ENCODE measurements at places on chromosomes 11 and 22.

- no peak for DNase-seq
Measured at GRCh38 chr11:99257131-99257530, 236.4 kb downstream of the CNTN5 start.

DNA sequence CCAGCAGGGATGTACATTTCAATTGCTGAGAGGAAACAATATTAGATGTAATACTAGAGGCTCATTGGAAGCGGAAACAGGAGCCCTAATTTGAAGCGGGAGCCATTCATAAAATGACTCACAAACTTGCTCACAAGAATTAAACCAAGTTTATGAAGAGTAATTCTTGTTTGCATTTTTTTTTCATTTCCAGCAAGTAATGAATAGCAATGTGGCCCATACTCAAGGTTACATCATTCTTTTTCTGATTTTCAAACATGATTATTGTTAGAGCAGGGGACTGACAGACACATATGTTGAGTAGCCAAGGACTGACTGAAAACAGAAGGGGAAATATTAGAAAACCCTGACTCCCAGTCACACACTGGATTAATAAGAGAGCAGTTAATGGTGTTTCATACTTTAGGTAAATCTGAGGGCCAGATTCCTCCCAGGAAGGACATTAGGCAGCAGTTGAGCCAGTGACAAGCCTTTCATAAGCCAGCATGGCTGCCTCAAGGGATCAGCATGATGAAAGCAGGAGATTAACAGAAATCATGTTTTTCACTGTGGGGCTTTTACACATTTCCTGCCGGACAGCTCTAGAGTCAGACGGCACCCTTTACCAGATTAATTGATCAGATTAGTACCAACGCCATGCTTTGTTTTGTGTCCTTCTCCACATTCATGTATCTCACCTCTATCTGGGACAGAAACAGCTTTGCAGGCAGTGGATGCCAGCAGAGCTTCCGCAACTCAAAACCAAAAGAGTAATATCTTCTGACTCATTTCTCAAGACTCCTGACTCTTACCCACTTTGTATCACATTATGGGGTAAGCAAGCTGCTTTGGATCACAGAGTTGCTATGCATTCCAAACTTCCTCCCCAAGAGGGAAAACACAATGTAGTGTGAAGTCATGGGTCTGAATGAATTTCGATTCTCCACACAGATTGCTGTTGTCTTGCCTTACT, 831.6 kb downstream of the KCNA4 start:
- DNase-seq = no peak

DNA sequence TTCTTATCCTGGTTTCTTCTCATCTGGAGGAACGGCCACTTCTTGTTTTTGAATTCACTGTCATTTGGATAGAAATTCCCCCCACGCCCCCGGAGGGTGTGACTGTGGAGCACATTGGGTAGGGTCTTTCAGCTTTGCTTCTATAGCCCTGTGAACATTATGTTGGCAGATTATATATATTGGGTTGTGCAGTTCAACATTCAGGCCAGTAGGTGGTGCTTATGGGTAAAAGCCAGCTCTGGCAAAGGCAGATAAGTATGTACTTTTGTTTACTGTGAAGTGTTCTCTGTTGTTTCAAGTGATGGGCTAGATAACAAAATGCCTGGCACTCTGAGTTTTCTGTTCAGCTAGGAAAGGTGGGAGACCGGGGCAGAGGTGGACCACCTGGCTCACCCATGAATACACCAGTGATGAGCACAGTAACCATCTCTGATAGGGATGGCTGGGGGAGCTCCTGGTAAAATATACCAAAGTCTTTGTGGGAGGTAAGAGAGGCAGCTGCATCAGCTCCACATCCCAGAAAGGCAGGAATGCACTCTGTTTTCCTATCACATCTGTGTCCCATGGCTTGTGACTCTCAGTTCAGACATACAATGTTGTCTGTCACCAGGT, 1348.2 kb upstream of the RAG2 start:
- DNase-seq = no peak

DNA sequence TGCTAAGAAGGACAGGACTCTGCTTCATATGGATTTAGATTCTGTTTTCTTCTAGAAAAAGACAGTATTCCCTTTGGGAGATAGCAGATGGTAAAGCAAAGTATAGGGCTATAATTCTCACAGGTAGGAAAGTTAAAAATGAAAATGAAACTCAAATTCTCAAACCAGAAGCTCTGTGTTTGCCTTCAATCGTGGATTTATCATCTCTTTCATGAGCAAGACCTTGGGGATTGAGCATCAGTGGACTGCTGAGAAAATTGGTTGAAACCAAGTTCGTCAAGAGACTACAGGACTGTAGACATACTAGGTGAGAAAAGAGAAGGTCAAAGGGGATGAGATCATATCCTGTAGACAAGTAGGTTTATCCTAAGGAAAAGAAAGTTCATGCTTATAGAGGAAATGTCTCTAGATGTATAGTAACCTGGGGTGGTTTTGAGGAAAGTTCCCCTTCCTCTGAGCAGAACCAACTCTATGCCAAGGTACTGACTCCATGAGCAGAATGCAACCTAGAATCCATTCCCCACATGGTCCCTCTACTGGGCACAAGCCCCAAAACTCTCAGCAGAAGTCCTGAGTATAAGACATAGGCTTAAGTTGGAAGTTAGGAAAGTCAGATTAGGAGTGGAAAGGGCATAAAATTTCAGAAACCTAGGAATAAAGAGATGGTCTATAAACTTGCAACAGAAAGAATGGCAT, 46.5 kb downstream of the SLC5A12 start:
- DNase-seq = no peak

GRCh38 chr11:61439615-61440014, 9.7 kb downstream of the SDHAF2 start:
- DNase-seq = no peak

DNA sequence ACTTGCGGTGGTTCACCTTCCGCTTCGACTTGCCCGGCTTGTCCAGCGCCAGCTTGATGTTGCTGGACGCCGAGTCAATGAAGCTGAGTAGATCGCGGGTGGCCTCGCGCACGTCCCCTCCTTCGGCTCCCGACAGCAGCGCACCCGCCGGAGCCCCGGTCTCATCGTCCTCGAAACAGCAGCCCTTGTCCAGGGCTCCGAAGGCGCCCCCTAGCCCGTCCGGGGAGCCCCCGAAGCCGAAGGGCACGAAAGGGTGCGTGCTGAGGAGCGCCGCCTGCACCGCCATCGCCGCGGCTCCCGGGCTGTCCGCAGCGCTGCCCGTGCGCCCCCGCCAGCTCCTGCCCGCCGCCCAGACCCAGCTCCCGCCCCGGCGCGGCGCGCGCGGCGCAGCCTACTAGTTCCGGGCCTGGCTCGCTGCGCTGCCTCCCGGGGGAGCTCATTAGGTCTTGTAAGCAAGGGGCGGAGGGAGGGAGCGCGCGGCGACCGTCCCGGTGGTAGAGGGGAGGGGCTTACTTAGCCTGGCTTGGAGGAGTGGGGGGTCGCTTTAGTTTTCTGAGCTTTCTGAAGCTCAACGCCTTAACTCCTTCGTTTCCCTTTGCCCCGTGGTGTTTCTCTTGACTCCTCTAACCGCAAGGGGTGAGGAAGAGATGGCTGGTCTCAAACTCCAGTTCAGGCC, at the start of gene FAM181B:
FAM181B (minus strand) TSS at position 421 of the 676 bp plus-strand sequence; CDS start at position 286, 135 bp downstream.
- no peak for DNase-seq

DNA sequence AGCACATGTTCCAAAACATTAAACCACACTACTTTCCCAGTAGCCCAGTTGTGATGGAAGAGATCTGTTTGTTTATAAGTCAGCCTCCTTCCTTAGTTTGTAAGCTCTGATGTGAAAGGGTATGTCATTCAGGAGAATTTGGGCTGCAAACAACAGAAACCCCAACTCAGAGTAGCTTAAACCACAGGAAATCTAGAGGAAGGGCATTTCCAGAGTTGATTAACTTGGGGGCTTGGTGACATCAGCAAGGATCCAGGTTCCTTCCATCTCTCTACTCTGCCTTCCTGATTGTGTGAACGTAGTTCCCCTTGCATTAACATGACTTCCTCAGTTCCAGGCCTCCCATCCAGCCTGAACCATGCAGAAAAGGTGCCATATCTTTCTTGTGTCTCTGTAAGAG, 6.5 kb upstream of the FJX1 start:
- no peak for DNase-seq

- no peak for DNase-seq
Measured at GRCh38 chr11:99865951-99866350, 821.1 kb upstream of the ARHGAP42 start.

GRCh38 chr11:74373382-74373781, 24.9 kb downstream of the PGM2L1 start:
- DNase-seq = no peak

GRCh38 chr11:80841675-80842074, 1400.8 kb upstream of the TENM4 start:
- DNase-seq = no peak

DNA sequence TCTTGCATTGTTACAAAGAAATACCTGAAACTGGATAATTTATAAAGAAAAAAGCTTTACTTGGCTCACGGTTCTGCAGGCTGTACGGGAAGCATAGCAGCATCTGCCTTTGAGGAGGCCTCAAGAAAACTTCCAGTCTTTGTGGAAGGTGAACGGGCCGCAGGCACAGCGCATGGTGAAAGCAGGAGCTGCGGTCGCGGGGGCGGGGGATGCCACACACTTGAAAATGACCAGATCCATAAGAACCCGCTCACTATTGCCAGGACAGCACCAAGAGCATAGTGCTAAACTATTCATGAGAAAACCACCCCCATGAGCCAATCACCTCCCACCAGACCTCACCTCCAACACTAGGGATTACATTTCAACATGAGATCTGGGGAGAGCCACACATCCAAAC, 45.6 kb upstream of the SEPTIN5 start:
- no peak for DNase-seq

DNA sequence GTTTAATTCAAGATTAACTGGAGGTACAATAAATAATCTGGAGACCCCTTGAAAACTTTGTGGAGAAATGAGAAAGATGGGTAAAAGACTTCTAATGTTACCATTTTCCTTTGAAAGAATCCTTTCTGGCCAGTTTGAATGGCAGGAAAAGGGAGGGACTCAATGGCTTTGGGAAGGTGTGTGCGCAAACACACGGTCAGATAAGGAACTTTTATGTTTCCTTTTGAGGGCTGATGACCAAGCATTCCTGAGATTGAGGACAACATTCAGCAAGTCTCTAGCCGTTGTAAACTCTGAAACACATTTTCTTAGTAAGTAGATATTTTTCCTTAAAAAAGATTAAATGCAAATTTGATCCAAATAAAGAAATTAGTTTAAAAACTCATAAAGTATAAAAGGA, 909.7 kb upstream of the TENM4 start:
- DNase-seq = no peak

DNA sequence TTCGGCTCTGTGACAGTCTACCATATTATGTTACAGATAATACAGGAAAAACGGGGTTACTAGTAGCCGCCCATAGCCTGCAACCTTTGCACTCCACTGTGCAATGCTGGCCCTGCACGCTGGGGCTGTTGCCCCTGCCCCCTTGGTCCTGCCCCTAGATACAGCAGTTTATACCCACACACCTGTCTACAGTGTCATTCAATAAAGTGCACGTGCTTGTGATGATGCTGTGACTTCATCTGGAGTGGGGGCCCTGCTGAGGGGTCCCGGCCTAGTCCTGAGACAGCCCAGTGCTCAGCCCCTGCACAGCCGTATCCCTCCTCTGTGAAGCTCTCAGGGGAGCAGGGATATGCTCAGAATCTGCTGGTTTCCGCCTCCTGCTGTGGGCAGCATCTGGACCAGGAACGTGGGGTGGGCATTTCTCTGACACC, 1.2 kb downstream of the IFITM1 start:
- DNase-seq = no peak

DNA sequence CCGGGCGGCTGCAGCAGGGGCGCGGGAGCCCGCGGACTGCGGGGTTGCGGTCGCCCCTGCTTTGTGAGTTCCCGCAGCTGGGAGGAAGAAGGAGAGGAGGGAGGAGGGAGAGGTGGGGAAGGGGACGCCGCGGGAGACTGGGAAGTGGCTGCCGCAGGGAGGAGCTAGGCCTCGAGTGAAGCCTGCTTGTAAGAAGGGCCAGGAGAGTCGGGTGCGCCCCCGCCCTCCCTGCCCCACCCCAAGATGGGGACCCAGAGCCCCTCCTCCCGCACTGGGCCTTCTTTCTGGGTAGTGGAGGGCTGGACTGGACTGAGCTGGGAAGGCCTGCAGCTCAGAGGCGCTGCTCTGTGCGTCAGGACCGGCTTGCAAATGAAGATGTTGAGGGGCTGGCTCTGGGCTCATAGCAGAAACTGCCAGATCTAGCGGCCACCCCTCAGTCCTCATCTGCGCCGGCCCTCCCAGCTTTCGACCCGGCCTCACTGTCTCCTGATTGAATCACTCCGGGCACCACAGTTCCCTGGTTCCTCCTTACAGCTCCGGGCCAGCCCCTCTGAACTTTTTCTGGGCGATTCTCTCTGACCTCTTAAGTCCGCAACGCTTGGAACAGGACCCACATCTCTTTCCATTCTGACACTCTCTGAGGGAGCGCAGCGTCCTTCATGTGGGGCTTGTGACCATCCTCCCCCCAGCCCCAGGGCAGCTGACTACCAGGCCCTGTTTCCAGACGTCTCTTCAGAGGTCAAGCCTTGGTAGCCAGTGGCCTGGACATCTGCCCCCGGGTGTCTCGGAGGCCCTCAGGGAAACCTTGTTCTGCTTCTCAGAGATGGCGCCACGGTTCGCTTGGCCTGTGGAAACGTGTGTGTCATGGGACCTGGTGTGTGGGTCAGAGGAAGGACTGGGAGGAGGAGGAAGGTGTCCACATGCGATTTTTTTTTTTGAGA, 21.9 kb downstream of the SERPINH1 start:
- DNase-seq = no peak
